ENCODE measurements at places on chromosomes 12 and 14. TPM values are rescaled to one million over a fixed set of nuclear protein-coding genes. Genes with fewer than 3 reads are reported as not detected.

DNA sequence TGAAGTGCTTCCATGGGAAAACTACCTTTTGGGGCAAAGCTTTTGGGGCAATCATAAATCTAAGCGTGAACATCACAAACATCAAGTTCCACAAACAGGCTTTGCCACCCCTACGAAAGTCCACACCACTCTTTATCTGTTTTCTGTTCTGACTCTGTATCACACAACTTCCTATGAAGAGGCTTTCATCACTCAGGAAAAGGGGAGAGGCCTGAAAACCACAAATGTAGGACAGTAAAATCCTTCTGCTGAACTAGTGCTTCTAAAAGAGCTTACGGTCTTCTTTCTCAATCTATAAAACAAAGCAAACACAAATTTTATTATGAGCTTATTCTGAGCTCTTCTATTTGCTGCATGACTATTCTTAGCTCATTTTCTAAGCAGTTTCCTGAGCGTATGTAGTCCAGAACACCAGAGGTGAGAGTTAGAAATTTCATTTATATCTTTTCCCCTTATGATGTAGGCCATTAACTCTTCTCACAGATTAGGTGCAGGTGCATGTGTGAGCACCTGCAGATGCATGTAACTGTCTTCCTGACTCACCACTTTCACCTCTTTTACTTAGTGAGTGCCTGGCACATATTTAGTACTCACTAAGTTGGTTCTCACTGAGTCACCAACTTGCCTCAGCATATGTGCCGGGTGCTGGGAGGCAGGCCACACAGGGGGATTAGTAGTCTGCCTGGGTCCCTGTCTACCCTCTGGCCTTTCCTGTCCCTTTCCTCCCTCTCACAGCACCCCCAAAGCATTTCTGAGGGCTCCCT lies 32.9 kb upstream of the SYCP3 start:
- DNase-seq, result no peak

- DNase-seq, result no peak
These were observed 65.6 kb upstream of the FICD start for GRCh38 chr12:108449478-108449877.

Gene MIP
- polyA plus RNA-seq, result 0.12 TPM

Gene DPPA3
- not detected for polyA plus RNA-seq

GRCh38 chr12:131432532-131433260 lies 278.2 kb upstream of the SFSWAP start:
- DNase-seq, result no peak
